Stomach (tissue), 19 donors: ENCODE measurements at places on chromosomes 11 and 22. TPM values are rescaled to one million over a fixed set of nuclear protein-coding genes. Genes with fewer than 3 reads are reported as not detected.
A peak's percentile ranks its signal among the peaks of the same experiment; 100 is the strongest.

GRCh38 chr22:29146091-29146560, 59.6 kb upstream of the EMID1 start:
- no peak for DNase-seq

DNA sequence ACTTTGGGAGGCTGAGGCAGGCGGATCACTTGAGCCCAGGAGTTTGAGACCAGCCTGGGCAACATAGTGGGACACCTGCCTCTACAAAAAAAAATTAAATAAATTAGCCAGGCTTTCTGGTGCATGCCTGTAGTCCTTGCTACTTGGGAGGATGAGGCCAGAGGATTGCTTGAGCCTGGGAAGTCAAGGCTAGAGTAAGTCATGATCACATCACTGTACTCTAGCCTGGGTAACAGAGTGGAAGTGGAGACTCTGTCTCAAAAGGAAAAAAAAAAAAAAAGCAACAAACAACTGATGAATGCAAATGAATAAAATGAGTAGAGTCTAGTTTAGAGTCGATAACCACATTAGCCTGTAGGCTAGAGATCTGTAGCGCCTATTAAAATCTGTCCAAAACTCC, 3.9 kb upstream of the BCL2L13 start:
- no peak for DNase-seq

DNA sequence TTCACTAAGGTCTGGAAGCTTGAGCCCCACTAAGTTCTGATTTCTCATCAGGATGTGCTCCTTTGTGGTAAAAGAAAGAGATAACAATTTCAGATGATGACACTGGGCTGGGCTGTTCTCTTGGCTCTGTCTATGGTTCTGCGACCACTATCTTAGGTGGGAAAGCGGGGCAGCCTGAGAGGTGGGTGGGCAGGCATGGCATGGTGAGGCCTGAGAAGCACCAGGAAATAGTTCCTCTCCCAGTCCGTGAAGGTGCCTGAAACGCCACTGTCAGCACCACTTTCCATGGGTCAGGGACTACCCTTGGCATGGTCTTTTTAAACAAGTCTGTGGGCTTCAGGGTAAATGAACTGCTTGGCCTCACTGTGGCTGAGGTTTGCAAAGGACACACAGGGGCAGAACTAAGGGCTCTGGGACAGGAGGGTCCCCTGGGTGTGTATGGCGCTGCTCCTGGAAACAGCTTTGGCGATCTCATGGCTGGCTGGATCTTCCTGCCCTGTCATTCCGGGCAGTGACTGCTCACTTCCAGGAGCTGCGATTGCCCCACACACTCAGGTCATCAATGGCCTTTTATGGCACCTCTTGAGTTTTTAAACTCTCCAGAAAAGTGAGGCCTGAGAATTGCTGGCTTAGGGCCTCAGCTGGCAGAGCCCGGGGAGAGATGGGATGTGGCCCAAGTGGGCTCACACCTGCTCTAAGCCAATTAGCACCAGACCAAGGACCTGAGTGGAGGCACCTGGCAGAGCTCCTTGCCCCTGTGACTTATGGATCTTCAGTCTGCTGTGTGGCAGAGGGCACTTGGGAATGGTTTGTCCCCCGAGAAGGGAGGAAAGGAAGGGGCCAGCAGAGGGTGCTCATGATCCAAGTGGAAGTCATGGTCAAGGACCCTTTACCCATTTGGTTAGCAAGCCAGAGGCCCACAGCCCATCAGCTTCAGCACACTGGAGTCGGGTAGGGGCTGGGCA, 55.6 kb upstream of the LYVE1 start:
- no peak for DNase-seq

- no peak for DNase-seq
Measured at GRCh38 chr11:33575311-33575710, 125.3 kb downstream of the C11orf91 start.

- no peak for DNase-seq
Measured at GRCh38 chr11:123076484-123076883, 14.5 kb upstream of the HSPA8 start.

DNA sequence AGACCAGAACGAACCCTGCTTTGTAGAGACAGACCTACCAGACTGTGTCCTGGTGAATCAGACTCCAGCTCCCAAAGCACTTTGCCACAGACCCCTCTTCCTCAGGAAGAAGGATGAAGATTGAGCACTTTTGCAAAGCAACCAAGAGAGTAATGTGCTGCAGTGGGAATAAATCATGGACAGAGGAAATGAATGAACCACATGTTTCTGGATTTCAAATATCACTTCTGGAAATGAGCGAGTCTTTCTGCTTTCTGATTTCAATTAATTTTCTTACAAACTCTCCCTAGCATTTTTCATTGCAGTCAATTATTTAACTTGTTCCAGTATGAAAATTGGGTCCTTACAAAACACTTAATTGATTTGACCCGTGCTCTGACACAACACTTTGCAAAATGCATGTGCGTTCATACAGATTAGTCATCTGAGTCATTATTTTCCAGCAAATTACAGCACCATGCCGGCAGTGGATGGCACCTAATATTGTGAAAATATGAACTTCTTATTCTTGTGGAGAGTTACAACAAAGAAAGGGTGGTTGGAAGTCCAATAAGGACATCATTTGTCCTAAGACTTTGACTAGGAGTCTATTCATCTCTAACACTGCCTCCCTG, 315.9 kb upstream of the CCDC90B start:
- no peak for DNase-seq

DNA sequence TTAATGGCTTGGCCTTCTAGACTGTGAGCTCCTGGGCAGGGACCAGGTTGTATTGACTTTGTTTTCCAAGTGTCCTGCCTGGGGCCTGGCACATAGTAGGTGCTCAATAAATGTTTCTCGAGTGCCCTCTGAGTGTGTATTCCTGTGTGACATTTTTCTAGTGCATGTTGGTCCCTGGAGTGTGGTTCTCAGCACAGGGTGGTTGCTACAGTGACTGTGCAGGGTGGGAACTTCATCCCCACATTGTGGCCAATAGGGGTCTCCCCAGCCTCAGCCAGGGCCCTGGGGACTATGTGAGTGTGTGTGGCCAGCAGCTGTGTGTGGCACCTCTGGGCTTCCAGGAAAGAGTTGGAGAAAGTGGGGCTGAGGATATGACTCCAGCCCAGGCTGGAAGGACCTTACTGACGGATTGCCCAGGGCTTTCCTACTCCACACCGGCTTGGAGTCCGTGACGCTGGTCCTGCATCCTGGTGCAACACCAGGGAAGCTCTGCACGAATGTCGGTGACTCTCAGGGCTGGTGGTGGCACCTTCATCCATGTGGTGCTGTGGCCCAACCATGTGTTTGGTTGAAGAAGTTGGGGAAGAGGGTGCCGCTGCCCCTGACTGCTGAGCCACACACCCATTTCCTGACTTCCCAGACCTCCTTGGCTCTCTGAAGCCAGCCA, 9.0 kb upstream of the MARK2 start:
- DNase-seq: peak; percentile 68

DNA sequence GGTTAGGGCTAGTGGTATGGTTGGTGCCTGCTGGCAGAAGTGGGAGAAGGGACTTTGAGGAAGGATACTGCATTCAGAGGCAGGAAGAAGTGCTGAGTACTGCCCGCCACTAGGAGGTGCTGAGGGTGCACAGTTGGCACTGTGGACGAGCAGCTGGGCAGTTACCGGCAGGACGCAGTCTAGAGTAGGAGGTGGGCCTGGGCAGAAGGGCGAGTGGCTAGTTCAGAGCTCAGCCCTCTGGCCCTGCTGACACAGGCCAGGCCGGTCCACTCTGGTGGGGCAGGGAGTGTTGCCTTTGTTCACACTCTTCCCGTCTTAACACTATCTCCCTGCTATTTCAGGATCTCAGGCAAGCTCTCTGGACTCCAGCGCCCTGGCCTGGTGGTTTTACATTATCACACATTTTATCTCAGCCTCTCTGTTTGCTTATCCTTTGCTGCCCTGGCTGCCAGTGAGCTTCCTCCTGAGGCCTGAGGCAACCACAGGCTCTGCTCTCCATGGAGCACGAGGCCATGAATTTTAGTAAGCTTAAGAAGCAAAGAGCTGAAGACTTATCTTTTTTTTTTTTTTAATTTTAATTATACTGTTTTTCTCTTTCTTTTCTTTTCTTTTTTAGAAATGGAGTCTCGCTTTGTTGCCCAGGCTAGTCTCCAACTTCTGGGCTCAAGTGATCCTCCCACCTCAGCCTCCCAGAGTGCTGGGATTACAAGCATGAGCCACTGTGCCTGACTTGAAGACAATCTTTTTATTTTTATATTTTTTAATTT, 26.9 kb downstream of the SNAP29 start:
- DNase-seq: peak; percentile 83

Gene TTLL12
- 4.1 TPM for total RNA-seq

GRCh38 chr11:106446955-106447354, 369.5 kb downstream of the AASDHPPT start:
- no peak for DNase-seq

Gene TBC1D10A
- 23.2 TPM for total RNA-seq

GRCh38 chr11:47724041-47724729, 9.0 kb upstream of the AGBL2 start:
- DNase-seq: peak; percentile 74

DNA sequence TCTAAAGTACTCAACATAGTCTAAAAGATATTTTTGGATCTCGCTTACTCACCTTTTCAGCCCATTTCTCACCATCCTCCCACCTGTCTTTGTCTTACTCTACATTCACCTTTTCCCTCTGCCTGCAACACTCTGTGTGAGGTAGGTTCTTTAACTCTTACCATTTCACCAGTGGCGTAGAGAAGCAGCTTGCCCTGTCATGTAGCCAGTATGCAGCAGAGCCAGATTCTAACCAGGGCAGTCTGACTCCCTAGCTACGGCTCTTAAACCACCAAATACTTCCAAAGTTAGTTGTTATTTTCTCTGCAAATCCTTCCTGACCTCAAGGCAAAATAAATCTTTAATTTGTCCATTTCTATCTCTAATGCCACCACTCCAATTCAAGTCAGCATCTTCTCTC, 7.5 kb downstream of the ALG8 start:
- no peak for DNase-seq

Gene SULT4A1
- 1.0 TPM for total RNA-seq

- DNase-seq: peak; percentile 31
Measured at GRCh38 chr11:40186437-40187263, 1272.8 kb downstream of the LRRC4C start.

DNA sequence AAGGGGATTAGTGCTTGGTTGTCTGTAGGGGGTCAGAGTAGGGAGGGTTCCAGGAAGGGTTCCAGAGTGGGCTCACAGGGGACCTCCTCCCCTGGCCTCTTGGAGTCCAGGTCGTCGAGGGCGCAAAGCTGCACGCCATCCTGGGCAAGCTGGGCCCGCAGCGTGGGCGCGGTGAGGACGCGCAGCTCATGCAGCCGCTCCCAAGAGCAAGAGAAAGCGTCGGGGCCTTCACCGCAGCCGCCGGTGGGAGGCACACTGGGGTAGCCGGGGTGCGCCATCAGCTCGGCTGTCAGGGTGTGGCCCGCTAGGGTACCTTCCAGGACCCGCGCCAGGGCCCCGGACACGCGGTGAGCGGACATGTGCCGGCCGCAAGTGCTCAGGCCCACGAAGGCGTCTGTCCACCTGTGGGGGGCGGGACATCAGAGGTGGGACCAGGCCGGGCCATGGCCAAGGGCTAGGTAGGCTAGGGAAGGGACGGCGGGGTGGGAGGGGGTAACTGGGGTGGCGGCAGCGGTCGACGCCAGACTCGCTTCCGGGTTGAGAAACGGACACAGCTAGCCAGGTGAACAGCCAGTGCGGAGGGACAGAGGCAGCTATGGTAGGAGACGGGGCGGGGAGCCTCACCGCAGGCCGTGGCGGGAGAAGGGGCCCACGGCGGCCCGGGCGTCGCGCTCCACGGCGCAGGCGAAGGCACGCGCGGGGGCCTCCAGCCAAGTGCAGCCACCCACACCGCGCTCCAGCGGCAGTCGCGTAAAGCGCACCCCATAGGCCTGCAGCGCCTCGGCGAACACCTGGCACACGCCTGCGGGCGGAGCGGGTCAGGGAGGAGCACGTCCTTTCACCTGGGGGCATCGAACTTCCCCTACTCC, 1.2 kb downstream of the YDJC start:
- DNase-seq: no peak

DNA sequence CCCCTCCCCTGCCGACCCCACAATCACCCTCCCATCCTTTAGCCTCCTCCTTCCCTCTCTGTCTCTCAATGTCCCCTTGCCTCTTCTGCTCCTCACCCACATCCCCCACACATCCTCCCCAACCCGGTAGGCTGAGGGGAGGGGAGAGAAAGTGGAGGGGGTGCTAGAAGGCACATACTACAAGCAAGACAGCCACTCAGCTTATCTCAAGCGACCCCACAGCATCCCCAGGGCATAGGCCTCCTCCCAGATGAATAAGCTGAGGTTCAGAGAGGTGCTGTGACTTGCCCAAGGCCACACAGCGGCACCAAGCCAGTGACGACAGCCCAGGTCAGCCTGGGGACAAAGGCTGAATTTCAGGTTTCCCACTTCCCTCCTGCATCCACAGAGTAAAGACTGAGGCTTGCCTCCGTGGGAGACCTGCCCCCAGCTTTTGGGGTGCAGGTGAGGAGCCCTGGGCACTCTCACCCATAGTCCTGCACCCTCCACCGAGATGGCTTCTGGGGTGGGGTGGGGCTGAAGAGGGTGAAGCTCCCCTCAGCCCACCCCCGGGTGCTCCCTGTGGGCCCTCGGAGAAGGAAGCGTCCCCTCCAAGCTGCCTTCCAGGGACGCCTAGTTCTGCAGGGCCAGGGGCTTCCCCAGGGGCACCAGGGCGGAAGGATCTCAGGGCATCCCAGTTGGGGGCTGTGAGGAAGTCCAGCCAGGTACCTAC, 511 bp downstream of the RAC2 start:
- no peak for DNase-seq

- no peak for DNase-seq
Measured at GRCh38 chr11:92362989-92363388, 138.4 kb downstream of the FAT3 start.

Gene KCNQ1
- total RNA-seq: 32.7 TPM

Gene TENM4
- total RNA-seq: 13.2 TPM

DNA sequence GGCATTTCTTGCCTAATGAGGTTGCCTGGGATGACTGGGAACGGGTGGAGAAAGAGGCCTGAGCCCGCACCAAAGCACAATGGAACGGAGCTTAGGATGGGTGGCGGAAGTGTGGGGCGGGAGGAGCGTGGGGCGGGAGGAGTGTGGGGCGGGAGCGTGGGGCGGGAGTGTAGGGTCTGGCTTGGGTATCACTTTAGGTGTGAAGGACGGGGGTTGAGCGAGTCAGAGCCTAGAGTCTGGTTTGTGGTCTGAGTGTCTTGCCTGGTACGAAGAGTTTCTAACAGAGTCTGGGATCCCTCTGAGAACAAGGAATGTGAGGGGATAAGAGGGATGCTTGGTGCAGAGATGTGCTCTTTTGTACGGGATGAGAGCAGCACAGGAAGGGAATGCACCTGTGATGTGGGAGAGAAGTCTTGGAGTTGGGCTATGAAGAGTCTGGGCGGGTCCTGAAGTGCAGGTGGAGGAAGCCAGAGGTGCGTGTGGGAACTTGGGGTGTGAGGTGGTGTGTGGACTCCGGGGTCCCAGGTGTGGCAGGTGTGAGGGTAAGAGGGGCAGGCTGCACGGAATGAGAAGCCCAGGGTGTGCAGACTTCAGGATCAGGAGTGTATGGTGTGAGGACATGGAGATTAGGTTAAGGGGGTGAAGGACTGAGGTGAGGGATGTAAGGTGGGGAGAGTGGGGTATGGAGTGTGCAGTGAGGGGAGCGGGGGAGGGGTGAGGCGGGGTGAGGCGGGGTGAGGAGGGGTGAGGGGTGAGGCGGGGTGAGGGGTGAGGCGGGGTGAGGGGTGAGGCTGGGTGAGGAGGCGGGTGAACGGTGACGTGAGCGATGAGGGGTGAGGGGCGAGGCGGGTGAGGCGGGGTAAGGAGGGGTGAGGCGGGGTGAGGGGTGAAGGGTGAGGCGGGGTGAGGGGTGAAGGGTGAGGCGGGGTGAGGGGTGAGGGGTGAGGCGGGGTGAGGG, 1.0 kb downstream of the SYCE3 start:
- no peak for DNase-seq
